Stimulated activated naive CD4-positive, alpha-beta T cell treated with Interleukin-2 at 50 U/mL for 16 hours (primary cell): ENCODE measurements at places on chromosomes 6 and 20.

DNA sequence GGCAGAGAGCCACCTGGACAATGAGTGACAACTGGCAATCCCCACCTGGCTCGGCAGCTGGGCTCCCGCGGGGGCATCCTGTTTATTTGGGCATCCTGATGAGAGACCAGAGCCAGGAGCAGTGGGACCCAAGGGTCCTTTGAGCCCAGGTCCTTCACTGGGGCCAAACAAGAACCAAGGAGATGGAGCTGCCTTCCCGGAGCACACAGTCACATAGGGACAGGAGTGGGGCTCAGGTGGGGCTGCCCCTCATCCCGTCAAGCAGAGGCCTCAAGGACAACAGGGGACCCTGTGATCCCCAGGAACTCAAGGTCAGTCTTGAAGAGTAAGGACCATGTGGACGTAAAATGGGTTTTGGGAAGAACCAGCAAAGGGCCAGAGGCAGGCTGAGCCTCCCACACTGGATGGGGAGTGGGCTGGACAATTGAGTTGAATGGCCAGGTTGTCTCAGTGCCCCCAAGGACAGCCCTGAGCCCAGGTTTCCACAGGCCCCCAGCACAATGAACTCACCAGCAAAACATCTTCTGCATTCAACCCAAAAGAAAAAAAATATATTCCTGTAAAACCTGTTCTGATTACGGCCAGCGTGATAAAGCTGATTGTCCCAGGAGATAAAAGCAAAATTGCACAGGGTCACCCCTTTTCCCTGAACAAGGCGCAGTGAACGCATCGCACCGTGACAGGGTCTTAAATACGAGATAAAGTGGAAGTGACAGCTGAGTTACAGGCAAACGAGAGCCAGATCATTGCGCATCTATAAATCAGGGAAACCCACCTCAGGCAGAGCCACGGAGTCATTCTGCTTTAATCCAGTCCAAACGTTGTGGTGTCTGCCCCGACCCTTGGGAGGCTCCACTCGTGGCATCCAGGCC lies 86.2 kb downstream of the ANKRD60 start:
- DNase-seq = no peak

- DNase-seq = no peak
Observed at GRCh38 chr20:24827603-24828295, 121.3 kb upstream of the CST7 start.

DNA sequence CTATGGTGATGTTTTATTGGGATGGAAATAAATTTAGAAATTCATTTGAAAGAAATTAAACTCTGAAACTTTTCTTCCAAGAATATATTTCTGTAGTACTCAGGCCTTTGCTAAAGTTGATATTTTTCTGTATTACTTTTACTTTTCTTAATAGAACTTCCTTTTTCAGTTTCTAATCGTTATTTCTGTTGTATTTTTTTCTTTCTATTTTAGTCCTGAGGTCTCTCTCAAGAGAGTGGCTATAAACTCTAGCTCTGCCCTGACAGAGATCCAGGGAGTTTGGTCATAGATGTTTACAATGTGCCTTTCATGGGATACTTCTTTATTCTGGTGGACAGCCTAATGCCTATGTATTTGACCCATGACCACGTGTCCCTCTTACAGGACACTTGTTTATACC lies 51.0 kb downstream of the OR2B6 start:
- no peak for DNase-seq

DNA sequence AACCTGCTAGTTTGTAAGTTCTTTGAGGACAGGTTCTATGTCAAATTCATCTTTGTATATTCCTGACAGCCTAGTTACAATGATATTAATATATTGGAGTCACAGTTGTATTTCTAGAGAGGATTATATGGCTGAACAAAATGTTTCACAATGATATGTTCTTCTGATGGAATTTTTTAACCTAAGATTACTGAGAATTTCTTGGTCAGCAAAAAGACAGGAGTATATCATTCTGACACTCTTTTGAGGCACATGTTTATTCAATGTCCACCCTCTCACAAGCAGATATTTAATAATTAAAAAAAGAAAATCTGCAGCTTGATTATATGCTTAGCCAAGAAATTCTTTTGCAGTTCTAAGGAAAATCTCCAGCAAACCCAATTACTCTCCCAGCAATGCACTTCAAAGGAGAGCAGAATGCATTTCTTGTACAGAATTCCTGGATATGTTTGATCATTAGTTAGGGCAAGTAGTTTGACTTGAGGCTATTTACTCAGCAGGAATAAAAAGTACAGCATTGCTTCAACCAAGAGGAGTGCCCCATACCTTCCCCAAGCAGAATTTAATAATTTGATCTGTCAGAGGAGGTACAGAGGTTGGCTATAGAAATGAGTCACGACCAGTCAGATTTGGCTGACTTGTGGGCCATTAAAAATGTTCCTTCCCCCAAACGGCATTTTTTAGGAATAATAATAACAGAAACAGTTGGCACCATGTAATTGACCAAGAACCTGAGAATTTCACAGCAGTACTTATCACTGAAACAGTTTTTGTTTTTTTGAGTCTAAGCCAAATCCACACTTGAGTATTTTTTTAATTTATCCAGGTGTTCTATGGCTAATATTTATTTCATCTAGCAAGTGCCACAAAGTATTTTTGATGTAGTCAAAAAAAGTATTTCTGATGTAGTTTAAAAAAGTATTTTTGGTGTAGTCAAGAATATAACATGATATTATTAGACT lies 508.1 kb upstream of the FLRT3 start:
- DNase-seq = no peak

GRCh38 chr6:75818098-75818855 lies 69.2 kb downstream of the MYO6 start:
- no peak for DNase-seq

DNA sequence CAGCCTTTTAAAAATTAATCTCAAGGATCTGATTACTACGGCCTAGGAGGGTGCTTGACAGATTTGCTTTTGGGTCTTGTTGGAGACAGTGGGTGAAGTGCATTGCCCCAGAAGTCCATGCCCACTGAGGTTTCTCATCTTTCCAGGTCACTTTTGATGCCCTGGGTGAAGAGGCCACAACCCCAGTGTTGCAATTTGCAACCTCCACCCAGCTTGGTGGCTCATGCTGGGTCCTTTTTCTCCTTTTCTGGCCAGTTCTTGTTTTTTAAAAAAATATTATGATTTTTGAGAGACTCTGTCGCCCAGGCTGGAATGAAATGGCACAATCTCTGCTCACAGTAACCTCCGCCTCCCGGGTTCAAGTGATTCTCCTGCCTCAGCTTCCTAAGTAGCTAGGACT lies 9.4 kb downstream of the STX11 start:
- DNase-seq = no peak

DNA sequence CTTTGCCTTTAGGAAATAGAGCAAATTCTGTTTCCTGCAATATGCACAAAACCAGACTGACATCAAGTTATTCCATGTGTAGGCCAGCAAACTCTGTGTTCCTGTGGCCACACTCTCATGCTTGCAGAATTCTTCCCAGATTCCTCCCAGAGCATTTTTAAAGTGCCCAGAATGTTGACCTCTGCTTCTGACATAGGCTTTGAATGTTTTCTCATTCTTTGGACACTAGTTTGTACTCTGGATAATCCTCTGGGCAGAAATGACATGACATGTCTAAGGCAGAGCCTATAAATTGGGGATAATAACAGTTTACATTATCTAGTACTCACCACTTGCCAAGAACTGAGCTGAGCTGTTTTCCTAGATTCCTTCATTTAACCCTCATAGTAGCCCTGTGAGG lies 9.2 kb upstream of the EFHC1 start:
- DNase-seq = no peak

DNA sequence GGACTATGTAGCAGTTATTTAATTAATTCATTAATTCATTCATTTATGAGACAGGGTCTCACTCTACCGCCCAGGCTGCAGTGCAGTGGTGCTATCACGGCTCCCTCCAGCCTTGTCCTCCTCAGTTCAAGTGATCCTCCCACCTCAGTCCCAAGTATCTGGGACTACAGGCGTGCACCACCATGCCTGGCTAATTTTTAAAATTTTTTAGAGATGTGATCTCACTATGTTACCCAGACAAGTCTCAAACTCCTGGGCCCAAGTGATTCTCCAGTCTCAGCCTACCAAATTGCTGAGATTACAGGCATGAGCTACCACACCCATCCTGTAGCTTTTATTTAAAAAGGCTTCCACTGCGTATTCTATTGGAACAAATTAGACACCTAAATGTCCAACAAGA lies 23.4 kb downstream of the SRPK1 start:
- no peak for DNase-seq

DNA sequence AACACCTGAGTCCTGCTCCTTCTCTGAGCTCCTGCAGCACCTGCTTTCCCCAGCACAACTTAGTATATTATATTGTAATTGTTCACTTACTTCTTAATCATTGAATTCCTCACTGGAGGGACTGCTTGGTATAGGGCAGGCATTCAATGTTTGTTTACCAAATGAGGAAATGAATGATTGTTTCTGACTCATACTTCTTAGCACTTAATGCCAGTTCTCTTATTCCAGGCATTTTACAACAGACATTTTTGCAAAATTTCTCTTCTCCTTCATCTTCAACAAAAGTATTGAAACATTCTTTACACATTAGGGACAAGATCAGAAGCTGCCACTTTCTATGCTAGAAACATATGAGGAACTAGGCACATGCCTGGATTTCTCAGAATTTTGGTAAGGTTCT lies 119.4 kb downstream of the TBX18 start:
- no peak for DNase-seq
